ENCODE measurements at places on chromosomes 1 and 21. TPM values are rescaled to one million over a fixed set of nuclear protein-coding genes. Genes with fewer than 3 reads are reported as not detected.

- DNase-seq: no peak
These were observed 10.2 kb upstream of the IFI16 start for GRCh38 chr1:158999316-159000069.

- DNase-seq: no peak
These were observed 36.9 kb upstream of the HIVEP3 start for GRCh38 chr1:41955461-41956159.

DNA sequence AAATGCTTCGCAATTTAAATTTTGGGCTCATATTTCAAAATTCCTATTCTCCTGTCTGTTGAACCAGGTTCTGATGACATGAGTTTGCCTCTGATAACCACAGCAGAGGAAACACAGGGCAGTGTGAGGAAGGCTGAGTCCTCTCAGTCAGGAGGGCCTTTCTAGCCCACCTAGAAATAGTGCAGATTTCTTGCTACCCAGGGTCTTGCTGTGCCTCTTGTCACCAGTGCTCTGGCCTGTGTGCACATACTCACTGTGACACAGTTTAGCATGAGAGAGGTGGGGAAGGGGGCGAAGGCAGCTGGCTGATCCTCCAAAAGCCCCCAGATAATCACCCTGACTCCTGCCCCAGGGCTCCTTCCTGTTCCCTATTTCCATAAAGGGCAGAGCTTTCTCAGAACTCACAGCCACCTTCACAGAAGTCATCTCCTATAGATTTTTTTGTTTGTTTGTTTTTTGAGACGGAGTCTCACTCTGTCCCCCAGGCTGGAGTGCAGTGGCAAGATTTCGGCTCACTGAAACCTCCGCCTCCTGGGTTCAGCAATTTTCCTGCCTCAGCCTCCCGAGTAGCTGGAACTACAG is 23.7 kb downstream of the ERRFI1 start:
- DNase-seq: no peak

GRCh38 chr1:4130096-4130495 is 230.0 kb upstream of the C1orf174 start:
- no peak for DNase-seq

CHRNB2 gene
- not detected for total RNA-seq

- DNase-seq: no peak
These were observed 2.8 kb upstream of the COL18A1 start for GRCh38 chr21:45401916-45402900.

DNA sequence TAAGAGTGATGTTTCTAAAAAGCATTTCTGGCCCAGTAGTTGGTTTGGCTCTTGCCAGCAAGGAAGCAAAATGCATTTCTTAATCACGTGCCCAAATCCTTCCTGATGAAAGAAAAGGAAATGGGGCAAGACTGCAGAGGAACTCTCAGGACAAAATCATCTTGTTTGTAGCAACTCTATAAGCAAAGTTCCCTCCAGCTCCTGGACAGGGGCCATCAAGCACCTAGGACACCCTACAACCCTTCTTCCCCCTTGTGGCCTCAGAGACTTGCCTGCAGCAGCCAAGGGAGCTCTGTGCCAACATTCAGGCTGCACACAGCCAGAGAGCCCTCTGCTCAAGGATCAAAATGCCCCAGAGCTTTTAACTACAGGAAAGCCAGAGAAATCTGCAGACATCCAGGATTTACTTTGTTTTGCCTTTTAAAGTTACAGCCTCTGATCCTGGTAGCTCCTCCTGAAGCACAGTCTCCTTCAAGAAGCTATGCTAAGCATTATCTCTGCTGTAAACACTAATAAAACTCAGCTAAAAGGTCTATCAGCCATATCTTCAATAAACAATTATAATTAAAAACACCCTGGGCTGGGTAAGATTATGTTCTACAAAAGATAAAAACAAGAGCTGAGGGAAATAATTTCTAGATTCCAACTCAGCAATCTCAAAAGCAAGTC is 105.0 kb downstream of the KIAA0319L start:
- no peak for DNase-seq

GRCh38 chr21:24895885-24896734 is 711.2 kb downstream of the MRPL39 start:
- DNase-seq: no peak

DNA sequence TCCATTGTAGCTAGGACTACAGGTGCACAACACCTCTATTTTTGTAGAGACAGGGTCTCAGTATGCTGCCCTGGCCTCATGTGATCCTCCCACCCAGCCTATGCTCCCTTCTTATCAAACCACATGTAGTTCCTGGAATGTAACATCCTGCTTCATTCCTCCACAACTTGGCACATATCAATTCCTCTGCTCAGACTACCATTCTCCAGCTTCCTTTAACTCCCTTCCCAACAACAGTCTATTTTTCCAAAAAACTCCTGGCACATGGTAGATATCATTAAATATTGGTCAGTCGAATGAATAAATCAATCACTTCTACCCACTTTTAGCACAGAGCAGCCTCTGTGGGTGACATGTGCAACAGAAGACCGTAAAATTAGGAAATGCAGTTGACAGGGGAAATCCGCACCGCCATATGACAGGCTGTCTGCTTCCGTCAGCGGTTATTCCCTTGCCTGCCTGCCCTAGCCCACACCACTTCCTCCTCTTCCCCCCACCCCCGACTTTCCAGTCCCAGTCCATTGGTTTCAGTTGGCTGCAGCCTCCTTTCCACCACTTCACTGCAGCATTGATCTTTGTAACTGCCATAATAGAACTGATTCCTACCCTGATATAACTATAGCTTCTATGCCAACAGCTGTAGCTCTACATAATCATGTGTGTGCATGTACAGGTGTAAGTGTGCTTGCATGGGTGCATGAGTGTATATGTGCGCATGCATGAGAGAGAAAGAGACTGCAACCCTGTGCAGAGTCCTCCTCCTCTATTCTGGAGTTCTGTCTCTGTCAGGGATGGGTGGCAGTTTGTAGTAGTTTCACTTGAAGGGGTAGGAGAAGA is 6.8 kb upstream of the AKR1A1 start:
- peak; percentile 73 for DNase-seq

DNA sequence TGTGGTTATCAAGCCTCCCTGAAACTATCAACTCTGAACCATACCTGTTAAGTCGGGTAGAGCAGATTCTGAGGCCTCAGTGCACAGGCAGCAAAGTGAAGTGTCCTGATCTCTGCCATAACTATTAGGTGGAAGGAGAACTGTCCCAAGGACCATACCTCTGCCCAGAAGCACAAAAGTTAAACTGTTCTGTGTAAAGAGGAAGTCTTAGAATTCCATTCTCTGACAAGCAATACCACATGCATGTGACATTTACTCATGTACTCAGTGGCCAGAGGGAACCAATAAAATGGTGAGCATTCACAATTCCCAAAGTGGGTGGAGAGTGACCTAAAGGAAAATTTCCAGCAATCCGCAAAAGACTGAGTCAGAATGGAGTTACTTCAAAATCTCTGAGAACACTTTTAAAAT is 61.0 kb downstream of the TOR3A start:
- no peak for DNase-seq

PTPRC gene
- total RNA-seq: 862 TPM

DNA sequence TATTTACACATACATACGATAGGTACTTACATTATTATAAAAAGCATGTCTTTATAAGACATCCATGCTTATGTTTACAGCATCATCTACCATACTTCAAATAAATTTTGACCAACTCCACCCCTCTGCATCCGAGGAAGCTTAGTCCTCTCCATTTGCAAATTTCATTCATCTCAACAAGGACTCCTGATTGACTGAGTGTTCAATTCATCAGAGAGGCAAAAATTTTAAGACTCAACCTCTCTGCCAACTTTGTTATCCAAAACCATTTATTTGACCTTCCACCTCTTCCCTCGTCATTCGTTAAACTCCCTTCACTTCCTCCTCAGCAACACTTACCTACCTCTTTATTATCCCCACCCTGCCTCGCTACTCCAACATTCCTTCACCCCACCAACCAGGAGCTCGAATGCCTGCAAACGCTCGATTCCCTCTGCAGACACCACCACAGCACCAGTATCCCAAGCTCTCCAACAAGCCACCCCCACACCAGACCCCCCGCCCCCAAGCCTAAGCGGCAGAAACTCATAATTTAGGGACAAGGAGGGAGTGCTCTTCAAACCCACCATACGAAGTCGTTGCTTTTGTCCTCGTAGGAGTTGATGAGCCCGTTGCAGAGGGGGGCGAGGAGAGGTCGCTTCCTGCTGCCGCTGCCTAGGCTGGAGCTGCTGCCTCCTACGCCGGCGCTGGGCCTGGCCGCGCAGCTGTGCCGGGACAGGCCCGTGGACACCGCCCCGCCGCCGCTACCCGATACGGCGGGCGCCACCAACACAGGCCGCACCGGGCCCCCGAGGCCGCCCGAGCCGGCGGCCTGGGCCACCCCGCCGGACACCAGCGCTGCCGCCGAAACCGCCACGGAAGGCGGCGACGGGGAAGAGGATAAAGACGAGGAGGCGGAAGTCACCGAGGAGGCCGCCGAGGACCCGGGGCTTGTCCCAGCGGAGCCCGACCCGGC is 803 bp downstream of the COP1 start:
- peak; percentile 27 for DNase-seq

NPHS2 gene
- total RNA-seq: not detected

DNA sequence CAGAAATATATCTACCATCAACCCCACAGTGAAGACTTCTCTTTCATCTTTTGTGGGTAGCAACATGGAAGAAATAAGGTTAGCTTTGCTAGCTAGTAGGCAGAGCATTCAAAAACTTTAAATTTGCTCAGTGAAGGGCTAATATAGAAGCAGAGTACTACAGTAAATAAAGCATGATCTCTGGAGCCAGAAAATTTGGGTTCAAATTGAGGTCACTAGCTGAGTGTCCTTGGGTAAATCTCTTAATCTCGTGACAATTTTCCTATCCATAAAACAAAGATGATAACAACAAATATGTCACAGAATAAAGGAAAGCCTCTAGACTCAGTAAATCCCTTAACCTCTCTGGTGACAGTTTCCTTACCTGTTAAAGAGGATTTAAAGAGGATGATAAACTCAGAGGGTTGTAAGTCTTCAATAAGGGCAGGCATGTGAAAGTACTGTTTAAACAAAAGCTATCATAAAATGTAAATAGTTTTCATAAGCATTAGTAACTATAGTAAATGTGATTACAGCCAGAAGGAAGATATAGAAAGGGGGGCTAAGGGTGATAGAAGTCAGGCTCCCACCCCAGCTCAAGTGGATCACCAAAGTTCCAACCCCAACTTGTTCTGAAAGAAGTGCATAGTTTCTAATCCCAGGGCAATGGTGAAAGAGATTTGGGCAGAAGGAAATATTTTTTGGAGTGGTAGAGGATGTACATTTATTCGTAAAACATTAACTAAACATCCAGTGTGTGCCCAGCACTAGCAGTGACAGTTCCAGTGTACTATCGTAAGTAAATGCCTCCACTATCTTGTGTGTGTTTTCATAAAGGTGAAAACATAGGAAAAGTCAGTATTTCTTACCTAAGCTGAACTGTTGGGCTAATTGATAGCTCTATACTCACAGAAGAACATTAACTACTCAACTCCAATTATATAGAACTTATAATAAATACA is 24.8 kb downstream of the TM2D1 start:
- DNase-seq: no peak

DNA sequence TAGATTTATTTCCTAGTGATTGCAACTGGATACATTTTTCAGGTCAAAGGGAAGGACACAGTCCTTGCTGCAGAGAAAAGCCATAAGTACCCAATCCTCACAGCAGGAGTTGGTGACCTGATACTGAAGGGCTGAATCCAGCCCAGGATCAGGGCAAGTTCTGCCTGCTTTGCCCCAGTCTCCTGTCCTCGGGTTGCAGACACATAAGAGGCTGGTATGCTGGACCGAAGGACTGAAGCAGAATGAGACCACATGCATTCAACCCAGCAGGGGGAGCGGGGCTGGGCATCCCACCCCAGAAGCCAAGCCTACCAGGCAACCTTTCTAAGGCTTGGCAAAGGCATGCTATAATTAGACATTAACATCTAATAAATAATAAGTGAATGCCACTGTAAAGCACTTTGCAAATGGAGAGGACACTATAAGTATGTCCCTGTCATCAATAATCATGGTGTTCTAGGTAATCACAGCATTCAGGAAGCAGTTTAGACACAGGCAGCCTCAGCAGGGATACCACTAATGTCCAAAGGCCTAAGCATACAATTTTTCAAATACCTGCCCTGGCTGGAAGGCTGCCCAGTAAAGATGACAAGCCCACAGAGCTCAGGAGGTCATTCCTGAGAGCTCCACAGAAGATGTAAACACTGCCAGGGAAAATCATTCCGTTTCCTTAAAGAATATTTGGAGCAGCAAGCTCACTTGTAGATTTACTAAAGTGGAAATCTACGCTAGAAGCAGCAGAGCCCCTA is 47.6 kb downstream of the KRTAP19-8 start:
- DNase-seq: no peak

SLAMF9 gene
- not detected for total RNA-seq

GRCh38 chr1:56188855-56189254 is 390.5 kb downstream of the PLPP3 start:
- no peak for DNase-seq

GRCh38 chr1:204001166-204001901 is 71.6 kb upstream of the SOX13 start:
- no peak for DNase-seq

- DNase-seq: no peak
These were observed 31.5 kb downstream of the LPAR3 start for GRCh38 chr1:84861516-84861915.

DNA sequence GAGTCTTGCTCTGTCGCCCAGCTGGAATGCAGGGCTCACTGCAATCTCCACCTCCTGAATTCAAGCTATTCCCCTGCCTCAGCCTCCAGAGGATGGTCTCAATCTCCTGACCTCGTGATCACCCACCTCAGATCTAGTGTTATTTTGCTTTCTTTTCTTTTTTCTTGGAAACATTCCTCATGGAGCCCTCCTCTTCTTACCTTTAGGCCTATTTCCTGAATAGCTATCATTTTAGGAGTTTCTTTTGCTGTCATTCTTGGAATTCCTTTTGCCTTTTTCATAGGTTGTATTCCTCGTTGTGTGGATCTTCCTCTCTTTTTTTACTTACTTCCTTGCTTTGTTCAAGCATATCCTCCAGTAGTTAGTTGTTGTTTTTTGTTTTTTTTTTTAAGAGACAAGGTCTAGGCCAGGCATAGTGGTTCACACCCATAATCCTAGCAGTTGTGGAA is 173.8 kb downstream of the RASAL2 start:
- DNase-seq: no peak

- no peak for DNase-seq
These were observed 4.0 kb downstream of the STPG1 start for GRCh38 chr1:24409535-24409934.

DNA sequence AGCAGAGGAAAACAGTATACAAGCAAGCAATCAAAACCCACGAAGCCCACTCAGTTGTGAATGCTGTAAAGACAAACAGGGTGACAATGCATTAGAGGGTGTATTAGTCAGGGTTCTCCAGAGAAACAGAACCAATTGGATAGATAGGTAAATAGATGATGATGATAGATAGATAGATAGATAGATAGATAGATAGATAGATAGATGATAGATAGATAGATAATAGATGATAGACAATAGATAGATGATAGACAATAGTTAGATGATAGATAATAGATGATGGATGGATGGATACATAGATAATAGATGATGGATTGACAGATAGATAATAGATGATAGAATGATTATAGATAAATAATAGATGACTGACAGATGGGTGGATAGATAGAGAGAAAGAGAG is 48.3 kb downstream of the LRRC38 start:
- no peak for DNase-seq

Measured in activated CD4-positive, alpha-beta T cell treated with anti-CD3 and anti-CD28 coated beads, Interleukin-2, amount 10 ng/mL, durations not matched to agents 7 days and 5 days (primary cell).